ENCODE measurements at places on chromosomes 2 and 18.

DNA sequence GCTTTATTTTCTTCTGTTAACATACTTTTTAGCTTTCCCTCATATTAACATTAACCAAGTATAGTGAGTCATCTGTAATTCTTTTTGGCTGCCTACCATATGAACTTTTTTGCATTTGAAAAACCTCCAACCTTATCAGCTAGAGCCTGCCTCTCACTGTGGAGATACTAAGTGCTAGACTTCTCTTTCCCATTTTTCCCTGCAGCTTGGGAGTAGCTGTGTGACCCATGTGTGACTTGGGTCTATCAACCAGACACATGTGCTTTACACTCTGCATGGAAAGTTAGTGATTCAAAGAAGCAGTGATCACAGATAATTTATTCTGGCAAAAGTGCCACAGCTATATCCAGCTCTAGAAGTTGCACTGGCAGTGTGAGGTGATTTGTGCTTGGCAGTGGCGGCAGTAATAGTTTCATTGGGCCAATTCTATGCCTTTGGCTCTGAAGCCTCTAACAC is 36.3 kb downstream of the PREPL start:
- no peak for DNase-seq

- DNase-seq, result no peak
These were observed 826.0 kb upstream of the LRATD1 start for GRCh38 chr2:13806539-13806938.

DNA sequence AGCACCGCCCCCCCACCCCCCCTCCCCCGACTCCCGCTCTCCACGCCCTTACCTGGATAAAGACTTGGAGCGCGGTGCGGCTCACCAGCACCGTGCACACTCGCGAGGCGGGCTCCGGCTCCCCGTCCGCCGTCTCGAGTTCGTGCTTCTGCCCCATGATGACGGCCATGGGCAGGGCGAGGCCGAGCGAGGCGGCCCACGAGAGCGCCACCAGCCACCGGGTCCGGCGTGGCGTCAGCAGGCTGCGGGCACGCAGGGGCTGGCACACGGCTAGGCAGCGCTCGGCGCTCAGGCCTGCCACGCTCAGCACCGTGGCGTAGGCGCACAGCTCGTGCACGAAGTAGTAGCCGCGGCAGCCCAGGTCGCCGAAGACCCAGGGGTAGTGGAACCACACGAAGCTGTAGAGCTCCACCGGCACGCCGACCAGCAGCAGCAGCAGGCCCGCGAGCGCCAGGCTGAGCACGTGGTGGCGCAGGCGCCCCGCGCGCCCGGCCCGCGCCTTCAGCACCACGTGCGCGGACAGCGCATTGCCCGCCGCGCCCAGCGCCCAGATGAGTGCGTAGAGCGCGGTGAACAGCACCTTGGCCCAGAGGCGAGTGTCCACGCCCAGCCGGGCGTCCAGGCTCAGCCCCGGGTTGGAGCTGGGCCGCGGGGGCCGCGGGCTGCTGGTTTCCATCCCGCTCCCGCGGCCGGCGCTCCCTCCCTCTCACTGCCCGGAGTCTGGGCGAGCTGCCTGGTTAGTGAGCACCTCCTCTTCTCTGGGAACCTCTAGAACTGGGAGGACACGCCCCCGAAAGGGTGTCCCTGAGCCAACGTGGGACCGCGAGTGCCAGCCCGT is at the start of gene NTSR2:
TSS of gene NTSR2 (minus strand) at position 742 of the 838 bp plus-strand sequence. CDS start at position 676, 66 bp downstream.
- DNase-seq, result peak; percentile 75

GRCh38 chr2:207162316-207162715 is 3.4 kb downstream of the KLF7 start:
- no peak for DNase-seq

DNA sequence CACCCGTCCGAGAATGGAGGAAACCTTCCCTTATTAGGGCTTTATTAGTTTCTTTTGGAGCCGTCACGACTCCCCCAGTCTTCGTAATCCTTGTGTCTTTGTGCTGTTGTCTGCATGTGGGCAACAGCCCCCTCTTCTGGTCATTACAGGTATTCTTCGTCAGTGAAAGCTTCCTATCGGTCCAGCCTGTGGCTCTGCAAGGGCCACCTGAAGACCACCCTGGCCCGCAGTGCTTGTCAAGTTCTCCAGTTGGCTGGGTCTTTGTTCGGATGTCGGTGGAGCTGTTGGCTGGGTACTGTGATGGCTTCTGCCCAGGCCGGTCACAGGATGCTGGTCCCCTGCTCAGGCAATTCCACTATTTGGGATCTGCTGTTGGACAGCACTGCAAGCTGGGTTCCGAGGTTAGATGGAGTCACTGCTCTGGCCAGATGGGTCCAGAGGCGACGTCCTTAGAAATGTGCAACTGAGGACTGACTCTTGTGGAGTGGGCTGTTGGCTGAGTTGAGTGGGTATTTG is 19.2 kb downstream of the E2F6 start:
- DNase-seq, result peak; percentile 55
